ENCODE measurements at places on chromosomes 13 and 19.

- DNase-seq, result no peak
Observed at GRCh38 chr13:45940061-45940460, 88.5 kb upstream of the SIAH3 start.

DNA sequence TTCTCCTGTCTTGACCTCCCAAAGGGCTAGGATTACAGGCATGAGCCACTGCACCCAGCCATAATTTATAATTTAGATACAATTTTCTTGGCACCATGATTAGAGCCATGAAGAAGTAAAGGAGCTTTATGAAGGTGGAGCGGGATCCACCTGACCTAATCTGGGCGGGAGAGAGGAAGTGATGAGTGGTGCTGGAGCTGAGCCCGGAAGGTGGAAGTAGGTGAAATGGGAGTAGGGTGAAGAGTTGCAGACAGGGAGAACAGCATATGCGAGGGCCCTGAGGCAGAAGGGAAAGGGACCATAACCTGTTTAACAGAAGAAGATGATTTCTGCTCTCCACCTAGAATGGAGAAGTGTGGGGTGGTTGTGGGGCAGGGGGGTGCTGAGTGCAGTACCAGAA, 4.2 kb downstream of the BLOC1S3 start:
- DNase-seq, result no peak

GRCh38 chr13:103386341-103386740, 320.1 kb upstream of the SLC10A2 start:
- DNase-seq, result peak; percentile 86

DNA sequence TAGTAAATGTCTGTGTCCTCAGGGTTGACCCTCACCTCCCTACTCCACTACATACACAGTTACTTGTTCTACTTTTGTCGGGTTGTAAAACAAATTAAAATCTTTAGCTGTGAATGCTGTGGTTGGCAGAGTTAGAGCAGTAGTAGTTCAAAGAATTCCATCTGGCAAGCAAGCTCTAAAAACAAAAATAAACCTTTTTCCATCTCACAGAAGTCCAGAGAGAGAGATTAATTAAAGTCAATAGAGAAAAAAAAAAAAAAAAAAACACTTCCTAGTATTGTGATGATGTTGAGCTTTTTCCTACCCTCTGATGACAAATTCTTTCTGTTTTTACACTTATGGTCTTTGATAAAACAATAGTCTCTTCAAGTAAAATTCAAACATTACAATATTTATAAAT, 338.4 kb downstream of the PCDH17 start:
- DNase-seq, result no peak
